Activated CD8-positive, alpha-beta memory T cell treated with anti-CD3 and anti-CD28 coated beads for 4 hours (primary cell): ENCODE measurements at places on chromosomes 3 and 15.

GRCh38 chr3:46675426-46675825, 18.1 kb downstream of the ALS2CL start:
- DNase-seq, result no peak

DNA sequence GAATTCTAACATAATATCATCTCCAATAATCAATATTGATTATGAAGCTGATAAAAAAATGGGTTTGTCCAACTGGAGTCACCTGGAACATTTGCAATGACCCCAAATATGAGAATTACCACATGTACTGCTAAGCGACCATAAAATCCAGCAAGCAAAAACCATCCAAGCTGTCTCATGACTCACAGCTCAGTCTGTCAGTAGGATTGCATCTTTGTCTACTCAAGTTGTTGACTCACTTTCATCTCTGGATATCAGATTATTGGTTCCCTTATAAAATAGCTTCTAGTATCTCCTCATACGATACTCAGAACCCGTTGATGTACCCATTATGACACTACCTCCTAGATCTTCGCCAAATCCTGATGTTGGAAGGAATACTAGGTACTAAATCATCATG, 209.8 kb upstream of the ATP11B start:
- DNase-seq, result no peak

- no peak for DNase-seq
Observed at GRCh38 chr3:170536712-170537111, 49.2 kb downstream of the SLC7A14 start.

DNA sequence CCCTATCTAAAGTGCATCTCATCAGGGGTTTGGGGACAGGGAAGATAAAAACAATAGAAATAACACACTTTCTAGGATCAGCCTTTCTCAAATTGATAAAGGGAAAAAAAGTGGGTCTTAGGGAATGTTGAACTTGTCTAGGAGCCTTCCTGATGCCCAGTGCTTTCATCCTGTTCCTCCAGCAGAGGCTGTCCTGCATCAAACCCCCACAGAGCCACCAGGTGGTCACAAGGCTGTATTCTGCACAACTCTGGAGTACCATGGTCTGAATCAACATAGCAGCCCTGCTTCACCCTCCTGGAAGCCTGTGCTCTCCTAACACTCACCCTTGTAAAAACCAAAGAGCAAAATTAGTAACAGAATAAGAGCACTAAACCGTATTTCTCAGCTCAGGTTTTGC, 118.5 kb upstream of the SLC25A36 start:
- no peak for DNase-seq

DNA sequence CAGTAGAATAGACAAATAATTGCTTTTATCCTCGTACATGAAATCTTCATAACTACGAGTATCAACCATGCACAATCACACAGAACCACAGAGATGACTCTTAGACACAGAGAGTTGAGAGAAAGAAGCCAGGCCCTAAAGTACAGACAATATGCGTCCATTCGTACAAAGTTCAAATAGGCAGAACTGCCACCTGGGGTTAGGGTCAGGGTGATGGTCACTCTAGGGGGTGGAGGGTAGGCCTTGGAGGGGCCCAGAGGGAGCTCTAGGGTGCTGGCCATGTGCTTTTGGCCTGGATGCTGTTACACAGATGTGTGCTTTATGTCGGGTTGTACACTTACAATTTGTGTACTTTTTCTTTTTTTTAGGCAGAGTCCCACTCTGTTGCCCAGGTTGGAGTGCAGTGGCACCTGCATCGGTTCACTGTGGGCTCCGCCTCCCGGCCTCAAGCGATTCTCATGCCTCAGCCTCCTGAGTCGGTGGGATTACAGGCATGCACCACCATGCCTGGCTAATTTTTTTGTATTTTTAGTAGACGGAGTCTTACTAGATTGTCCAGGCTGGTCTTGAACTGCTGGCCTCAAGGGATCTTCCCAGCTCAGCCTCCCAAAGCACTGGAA, 65.9 kb upstream of the KLF13 start:
- DNase-seq, result no peak

DNA sequence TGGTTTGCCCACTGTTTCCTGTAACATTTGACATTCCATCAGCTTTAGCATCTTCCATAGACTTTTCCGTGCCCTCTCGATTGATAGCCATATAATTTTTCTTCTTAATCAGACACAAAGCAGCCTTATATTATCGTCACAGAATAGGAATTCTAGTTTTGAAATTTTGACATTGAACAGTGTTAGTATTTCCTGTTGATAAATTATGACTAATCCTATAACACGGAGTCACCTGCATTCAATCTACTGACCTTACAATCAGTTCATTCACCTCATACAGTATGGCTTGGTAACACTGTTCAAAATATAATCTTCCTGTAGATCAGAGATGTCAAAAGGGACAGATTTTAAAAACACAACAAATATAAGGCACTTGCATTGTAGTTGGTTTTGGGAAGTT, 423.7 kb downstream of the C3orf38 start:
- DNase-seq, result no peak

DNA sequence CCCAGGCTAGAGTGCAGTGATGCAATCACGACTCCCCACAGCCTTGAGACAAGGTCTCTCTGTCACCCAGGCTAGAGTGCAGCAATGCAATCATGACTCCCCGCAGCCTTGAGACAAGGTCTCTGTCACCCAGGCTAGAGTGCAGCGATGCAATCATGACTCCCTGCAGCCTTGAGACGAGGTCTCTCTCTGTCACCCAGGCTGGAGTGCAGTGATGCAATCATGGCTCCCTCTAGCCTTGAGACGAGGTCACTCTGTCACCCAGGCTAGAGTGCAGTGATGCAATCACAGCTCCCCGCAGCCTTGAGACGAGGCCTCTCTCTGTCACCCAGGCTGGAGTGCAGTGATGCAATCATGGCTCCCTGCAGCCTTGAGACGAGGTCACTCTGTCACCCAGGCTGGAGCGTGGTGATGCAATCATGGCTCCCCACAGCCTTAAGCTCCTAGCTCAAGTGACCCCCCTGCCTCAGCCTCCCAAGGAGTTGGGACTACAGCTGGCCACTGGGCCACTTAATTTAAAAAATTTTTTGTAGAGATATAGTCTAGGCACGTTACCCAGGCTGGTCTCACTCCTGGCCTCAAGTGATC, 26.1 kb downstream of the TFRC start:
- DNase-seq, result no peak

DNA sequence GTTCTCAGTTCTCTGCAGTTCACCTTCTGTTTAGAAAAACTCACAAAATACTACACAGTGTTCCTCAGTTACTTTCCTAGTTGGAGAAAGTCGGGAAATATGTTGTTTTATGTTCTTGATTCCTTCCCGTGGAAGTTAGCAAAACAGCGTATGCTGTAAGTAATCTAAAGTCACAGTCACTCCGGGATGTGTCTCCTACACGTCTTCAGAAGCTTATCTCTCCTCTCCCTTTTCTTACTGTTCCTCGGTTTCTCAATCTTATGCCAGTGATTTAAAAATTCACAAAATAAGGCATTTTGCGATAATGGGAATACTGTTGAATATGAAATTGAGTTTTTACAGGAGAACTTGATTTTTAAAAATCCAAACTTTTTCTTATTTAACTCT, 1.7 kb downstream of the HEG1 start:
- no peak for DNase-seq

- DNase-seq, result no peak
Observed at GRCh38 chr3:32667072-32667582, 17.9 kb upstream of the CNOT10 start.

DNA sequence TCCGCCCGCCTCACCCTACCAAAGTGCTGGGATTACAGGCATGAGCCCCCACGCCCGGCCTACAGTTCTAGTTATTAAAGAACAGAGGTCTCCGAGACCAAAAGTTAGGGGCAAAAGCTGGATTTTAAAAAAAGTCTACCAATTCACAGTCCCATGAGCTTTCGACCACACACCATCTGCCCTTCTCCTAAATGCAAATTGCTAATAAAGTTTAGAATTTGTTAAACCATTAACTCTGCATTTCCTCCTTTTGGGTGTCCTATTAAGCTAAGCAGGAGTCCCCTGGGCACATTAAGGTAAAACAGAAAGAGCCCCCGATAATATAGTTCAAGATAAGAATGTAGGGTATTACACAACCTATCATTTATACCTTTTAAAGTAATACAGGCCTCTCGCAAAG, 322.7 kb downstream of the FOXP1 start:
- no peak for DNase-seq

DNA sequence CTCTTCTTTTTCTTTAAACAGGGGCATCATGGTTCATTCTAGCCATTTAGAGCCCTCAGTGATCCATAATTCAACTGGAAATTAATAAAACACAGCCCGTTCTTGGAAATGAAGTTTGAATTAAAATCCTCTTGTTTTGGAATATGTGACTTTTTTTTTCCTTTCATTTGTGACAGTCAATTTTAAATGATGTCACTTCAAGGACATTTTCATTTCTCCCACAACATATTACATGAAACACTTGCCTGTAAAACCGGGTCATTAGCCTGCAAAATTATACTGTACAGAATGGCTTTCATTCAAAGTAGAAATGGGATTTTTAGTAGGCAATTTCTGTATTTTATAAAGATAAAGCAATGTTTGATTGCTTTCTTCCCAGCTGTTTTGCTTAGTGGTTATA, 789 bp upstream of the SEMA6D start:
- no peak for DNase-seq

- DNase-seq, result no peak
Observed at GRCh38 chr3:100517276-100517675, 24.9 kb downstream of the TMEM45A start.

DNA sequence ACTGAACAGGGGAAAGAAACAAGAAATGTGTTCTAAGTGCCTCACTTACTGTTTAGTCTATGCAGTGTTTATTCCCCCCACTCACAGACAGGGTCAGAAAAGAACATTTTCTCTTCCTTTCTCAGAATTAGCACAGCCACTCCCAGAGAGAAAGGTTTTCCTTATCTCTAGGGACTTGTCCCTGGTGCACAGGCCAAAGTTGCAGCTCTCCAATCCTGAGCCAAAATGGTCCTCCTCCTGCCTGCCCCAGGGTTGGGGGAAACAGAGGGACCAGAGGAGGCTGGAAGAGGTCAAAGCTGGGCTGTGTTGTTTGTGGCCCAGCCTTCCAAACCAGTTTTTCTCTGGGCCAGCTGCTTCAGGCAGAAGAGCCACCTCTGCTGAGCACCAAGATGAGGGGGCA, 12.0 kb downstream of the RAB6B start:
- no peak for DNase-seq

- no peak for DNase-seq
Observed at GRCh38 chr3:152916753-152917279, 81.9 kb downstream of the P2RY1 start.

DNA sequence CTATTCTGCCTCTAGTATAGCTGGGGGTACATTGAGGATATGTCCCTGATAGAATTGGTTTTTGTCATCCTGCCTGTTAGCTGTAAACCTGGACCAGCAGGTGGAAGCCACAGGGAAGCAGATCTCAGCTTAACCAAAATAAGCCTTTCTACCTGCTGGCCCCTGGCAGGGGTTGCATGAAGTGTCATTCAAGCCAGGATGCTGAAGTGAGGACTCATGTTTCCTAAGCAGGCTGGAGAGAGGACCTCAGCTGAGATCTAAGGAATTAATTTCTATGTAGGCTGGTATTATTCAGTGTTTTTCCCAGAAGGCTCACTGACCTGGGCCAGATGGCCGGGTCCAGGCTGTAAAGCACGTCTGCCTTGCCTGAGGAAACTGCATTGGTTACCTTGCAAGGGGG, 128.9 kb downstream of the MEGF11 start:
- DNase-seq, result no peak

- no peak for DNase-seq
Observed at GRCh38 chr15:85318048-85318731, 62.2 kb upstream of the AKAP13 start.

- DNase-seq, result no peak
Observed at GRCh38 chr3:171163101-171164066, 136.9 kb upstream of the SLC2A2 start.

DNA sequence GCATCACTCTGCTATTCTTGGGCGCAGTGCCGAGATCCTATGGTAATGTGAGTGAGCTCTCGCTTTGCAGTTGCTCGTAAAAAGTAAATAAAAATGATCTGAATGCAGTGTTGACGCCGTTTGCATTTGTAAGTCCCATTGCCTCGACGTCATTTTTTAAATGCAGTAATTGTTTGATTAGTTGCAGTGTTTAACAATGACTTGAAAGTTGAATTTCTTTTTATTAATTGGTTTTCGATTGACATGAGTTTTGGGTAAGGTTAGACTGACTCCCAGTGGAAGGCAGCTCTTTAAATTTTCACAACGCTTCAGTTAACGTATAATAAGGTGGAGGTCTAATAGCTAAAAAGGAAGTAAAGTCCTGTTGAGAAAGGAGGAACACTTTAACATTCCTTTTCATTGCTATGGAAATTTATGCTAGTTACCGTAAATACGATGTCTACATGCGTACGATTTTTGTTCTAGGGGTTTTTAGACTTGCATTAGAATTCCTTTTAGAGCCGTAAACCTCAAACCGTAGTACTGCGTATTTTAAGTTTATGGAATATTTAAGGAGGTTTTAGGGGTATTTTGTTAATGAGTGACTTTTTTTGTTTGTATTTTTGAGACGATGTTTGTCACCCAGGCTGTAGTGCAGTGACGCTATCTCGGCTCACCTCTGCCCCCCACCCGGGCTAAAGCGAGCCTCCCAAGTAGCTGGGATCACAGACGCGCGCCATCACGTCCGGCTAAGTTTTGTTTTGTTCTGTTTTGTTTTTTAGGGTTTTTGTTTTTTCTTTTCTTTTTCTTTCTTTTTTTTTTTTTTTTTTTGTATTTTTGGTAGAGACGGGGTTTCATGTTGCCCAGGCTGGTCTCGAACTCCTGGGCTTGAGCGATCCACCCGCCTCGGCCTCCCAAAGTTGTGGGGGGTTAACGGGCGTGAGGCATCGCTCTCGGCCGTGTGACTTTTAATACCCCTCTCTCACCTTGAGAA, 1.4 kb downstream of the MORF4L1 start:
- DNase-seq, result no peak

- no peak for DNase-seq
Observed at GRCh38 chr3:186109897-186110803, 1.3 kb upstream of the ETV5 start.
